ENCODE measurements at places on chromosomes 12 and 14.

GRCh38 chr12:65609359-65609771, 214.9 kb upstream of the HMGA2 start:
- no peak for DNase-seq

- DNase-seq = no peak
Measured at GRCh38 chr12:98294051-98294805, 221.2 kb upstream of the TMPO start.

DNA sequence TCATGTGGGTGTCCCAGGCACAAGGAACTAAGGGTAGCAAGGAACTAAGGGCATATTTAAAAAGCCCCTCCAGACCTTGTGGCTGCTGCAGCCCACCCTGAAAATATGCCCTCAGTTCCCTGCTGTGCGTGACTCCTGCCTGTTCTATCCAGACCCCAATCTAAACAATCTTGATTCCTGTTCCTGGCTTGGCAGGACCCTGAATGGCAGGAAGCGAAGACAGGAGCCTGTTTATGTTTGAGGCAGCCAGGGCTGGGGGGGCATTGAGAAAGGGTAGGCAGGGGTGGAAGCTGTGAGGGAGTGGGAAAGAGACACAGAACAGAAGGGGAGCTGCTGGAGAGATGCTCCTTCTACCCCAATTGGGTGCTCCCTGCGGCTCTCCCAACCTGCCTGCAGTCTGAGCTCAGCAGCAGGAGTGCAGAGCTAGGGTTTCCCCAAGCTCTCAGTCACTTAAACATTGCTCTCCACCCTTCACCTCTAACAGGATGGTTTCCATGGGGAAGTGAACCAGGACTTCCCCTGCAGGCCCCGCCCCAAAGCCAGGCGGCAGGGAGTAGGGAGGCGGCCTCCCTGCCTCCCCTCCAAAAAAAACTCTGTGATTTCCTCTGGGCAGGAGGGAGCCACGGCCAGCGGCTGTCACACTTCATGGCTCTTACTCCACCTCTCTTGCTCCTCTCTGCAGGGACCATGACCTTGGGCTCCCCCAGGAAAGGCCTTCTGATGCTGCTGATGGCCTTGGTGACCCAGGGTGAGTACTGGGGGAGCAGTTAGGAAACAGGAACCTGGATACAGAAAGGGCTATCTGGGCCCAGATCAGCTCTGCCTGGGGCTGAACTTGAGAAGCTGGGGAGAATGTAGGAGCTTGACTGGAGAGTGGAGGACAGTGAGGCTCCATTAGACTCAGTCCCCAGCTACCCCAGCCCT, 4.7 kb downstream of the ACVRL1 start:
- no peak for DNase-seq

DNA sequence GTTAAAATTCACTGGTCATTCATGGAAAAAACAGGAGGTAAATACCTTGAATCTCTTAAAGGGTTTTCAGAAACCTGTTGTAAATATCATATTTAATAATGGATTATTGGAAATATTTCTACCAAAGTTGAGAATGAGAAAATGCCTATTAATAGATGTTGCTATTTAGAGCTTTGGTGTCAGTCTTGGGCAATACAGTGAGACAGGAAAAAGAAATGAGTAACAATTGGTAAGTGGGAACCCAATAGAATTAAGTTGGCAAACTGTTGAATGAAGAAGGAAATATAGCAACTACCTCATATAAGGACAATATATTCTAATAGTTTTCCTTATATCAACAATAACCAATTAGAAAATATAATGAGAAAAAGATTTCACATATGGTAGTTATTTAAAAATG, 78.0 kb downstream of the ATF7IP start:
- DNase-seq = no peak

GRCh38 chr12:92324849-92325500, 179.3 kb upstream of the BTG1 start:
- no peak for DNase-seq

DNA sequence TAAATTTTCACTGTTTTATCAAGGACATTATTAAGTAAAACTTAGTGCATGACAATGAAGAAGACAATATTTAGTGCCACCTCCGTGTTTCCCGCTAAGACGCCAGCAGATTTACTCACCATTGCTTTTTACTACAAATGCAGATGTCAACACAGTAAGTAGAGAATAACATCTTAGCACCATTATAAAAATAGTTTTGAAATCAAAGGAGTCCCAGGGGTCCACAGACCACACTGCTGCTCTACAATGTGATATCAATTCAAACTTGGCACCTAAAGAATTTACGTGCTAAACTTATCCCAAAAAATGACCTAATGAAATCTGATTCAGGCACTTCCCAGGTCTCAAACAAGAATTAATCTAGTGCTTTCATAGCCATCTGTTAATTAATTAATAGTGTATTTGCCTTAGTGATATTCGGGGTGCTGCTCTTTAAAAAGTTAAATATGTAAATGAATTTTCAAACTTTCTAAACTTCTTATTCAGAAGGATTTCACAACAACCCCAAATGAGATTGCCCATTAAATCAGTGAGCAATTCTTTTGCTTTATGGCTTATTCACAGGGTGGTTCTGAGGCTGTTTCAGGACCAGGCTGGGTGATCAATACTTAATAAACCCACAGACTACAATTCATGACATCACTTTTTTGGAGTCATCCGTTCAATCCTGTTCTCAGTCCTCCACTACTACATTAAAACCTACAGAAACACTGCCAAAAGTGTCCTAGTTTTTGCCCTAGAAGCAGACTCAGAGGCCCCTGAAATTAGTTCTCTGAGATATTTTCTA, 161.3 kb upstream of the LMNTD1 start:
- DNase-seq = no peak

DNA sequence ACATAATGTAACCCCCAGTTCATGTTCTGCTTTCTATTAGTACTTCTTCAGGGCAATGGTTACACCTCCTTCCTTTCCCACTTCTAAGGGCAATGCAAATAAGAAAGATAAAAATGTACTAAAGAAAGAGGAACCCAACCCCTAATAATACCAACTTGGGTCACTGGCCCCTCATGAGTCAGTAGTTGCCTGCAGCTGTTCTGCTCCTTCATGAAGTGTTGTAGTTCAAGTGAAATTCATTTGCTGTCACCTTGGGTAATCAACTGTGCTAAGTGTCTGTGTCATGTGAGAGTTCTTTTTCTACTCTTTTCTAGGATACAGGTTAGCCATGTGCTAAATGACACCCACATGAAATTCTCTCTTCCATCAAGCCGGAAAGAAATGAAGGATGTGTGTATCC, 91.8 kb downstream of the PLXNC1 start:
- DNase-seq = no peak

DNA sequence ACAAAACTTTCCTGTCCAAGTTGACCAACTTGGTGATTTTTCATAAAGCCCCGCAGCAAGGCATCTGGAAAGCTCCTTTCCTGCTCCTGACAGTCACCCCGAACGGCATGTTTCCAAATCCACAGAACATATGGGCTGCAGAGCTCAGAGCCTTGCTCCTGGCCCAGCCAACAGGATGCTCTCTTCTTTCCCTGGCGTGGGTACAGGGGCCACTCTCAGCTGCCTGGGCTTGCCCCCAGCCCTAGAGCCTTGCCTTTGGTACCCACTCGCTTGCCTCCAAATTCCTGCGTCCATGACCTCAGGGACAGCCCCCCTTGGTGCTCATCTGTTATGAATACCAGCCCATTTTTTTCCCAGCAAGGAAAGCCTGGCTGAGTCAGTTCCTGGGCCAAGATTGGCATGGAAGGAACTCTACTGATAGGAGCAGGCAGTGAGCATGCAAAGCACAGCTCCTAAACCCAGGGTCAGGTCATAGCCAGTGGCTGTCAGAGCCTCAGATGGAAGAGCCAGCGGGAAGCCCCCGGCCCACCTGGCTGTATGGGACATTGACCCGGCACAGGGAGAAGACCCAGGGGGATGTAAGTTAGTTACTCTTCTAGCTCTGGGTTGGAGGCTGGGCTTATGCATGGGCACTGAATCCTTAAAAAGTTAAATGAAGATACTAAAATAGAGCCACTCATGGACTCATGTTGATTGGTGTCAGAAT, 105.3 kb upstream of the RTL1 start:
- DNase-seq = no peak

- peak; percentile 88 for DNase-seq
Measured at GRCh38 chr14:85762526-85762925, 232.6 kb downstream of the FLRT2 start.

GRCh38 chr14:74546416-74546815, 52.9 kb downstream of the ISCA2 start:
- DNase-seq = no peak

DNA sequence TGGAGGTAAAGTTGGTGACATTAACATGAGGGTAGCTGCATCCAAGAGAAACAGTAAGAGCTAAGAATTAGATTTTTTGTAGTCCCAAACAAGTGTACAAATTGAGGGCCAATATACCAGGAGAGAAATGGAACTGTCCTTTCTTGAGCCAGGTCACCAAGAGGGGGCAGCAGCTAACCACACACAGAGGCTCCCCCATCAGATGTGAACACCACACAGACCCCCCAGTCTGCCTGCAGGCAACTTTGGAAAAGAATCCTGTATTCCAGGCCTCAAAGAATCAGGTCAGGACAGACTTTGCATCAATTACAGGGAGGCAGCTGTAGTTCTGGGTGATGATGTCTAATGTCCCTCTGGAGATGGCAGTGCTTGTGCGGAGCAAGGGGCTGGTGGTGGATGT, 77.9 kb downstream of the SPTB start:
- no peak for DNase-seq

All from NCI-H2081 treated with DMSO at 0.1 percent for 48 hours (cell line).